Effector memory CD4-positive, alpha-beta T cell (primary cell): ENCODE measurements at places on chromosomes 5 and 9.

DNA sequence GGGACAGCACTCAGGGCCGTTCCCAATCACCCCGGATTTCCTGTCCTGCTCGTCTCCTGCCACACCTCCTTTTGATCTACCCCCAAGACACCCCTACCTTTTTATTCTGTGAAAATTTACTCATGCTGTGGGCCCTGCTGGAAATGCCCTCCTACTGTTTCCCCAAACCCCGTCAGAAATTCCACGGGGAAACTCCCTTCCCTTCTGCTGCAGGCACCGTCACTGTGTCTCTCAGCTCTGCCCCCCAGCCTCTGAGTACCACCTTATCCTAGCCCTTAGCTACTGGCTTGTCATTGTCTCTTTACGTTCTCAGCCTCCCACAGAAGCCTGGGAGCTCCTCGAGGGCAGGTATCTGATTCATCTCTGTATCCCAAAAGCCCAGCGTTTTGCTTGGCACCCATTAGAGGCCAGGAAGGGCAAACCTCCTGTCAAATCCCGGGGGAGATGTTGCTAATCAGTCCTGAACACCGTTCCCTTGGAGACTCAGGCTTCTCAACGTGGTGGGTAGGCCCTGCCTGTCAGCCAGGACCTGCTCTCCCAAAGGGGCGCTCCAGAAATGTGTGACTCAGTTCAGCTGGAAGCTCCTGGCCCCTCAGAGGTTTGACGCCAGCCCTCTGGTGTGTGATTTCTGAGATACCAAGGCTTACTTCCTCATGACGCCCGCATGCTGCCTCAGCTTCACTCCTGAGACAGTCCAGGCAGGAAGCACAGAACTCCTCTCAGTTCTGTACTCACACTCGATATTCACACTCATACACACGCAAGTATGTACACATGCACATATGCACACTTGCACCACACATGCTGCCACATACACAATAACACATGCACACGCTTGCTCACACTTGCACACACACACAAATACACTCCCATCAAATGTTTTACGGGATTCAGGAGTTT lies 50.7 kb upstream of the GRHPR start:
- no peak for DNase-seq

DNA sequence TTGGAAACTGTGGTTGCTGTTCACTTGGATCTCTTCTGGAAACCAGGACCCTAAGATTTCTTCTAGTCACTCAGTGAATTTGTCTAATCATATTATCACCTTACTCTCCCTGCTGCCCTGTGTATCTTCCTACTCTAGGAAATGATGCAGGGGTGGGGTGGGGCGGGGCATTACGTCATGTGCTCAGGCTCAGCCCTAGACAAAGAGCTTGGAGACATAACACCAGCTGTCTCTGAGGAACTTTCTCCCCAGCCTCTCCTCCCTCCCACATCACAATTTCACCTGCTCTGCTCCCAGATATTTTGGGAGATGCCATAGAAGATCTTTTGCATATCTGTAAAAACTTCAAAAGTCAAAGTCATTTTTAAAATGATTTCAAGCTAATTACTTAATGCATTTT lies 470.4 kb downstream of the ZSWIM6 start:
- DNase-seq = no peak

GRCh38 chr5:111703662-111704061 lies 53.3 kb downstream of the NREP start:
- no peak for DNase-seq

GRCh38 chr5:1875843-1876659 lies 6.7 kb downstream of the IRX4 start:
- DNase-seq = no peak

GRCh38 chr9:80619356-80619755 lies 1047.6 kb downstream of the TLE4 start:
- DNase-seq = no peak

DNA sequence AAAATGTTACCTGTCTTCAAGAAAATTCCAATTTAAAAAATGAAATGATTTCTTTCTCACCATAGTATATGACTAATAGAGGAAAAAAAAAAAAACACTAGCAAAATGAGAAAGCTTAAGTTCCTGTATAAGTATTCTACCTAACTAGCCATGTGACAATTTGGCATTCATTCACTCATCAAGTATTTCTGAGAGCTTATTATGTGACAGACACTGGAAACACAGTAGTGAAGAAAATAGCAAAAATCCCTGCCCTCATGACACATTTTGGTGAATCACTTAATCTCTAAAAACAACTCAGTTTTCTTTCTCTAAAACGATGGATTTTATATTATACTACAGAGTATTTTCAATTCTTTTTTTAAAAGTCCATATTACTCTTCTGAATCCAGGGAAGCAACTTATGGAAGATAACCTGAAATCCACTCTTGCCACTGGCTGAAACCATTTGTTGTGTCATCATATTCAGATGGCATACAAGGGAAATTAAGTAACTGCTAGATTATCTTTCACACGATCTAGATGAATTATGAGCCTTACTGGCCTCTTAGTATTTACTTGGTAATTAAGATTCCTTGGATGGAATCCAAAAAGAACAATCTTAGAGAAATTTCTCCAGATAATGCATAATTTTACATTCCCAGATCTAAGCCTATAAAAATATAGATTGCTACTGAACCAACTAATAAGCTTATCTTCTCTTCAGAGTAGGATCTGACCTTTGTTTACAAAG lies 5.5 kb downstream of the PTBP3 start:
- no peak for DNase-seq

GRCh38 chr5:116739571-116739970 lies 164.9 kb upstream of the SEMA6A start:
- no peak for DNase-seq

DNA sequence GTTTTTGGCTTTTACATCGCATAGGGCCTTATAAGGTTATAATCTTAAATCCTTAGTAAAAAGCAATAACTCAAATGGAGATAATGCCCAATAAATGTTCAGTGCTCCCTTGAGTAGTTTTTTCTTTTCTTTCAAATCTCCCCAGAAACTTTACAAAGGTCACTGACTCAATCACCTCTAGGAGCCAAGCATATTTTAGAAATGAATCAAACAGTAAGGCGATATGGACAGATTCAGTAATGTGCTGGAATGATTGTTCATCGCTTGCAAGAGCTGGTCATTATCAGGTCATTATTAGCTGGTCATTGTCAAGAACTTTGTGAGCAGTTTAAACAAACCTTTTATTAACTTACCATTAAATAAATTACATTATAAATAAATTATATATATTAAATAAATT lies 130.4 kb upstream of the SLIT3 start:
- DNase-seq = no peak

GRCh38 chr9:107251756-107252322 lies 31.2 kb upstream of the RAD23B start:
- DNase-seq = no peak

DNA sequence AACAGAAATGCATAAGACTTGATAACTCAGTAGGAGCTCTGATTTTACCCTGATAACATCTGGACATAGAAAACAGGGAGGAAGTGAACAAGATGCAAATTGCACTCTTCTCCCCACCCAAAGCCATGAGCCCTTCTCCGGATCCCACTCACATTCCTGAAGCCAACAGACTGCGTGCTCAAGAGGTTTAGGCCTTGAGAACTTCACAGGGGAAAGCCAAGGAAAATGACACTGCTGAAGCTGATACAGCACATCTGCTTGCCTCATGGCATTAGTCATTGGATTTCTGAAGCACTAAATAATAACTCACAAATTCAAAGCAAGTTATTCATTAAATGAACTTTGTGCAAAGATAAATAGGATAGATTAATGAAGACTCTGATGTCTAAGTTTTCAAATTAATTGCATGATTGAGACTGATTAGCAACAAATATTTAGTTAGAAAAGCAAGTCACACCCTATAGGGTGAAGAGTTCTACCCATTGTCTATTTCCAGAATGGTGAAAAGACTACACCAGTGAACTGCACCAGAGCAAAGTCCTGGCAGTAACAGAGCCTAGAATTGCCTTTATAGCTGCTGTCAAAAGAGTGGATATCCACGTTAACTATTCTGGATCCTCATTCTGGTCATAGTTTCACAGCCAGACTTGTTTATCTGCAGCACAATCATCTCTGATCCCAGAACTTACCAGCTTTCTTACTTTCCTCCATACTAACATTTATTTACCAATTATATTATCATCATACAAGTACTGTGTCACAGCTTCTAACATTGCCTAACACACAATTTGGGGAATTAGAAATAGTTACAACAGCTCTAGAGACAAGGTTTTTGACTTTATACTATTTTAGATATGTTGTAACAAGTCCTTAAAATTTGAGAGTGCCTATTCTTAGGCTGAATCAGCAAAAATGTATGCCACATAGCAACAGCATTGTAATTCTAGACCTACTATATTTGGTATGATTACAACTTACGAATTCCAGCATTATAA lies 432.1 kb upstream of the RGMB start:
- no peak for DNase-seq

DNA sequence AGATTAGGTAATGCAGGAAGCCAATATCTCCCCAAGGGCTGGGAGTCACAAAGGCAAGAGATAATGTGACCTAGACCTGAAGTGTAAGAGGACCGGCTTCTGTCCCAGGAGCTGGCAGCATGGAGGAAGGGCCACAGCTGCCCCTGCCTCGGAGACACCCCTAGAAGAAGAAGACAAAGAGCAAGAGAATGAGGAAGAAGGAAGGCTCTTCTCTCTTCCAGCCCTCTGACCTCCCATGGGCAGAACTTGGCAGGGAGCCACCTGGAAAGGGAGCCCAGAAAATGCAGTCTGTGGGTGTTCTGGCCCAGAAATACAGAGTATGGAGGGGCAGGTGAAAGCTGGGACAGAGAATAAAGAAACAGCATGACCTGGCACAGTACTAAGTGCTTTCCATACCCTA lies 151.0 kb downstream of the C5orf15 start:
- no peak for DNase-seq

DNA sequence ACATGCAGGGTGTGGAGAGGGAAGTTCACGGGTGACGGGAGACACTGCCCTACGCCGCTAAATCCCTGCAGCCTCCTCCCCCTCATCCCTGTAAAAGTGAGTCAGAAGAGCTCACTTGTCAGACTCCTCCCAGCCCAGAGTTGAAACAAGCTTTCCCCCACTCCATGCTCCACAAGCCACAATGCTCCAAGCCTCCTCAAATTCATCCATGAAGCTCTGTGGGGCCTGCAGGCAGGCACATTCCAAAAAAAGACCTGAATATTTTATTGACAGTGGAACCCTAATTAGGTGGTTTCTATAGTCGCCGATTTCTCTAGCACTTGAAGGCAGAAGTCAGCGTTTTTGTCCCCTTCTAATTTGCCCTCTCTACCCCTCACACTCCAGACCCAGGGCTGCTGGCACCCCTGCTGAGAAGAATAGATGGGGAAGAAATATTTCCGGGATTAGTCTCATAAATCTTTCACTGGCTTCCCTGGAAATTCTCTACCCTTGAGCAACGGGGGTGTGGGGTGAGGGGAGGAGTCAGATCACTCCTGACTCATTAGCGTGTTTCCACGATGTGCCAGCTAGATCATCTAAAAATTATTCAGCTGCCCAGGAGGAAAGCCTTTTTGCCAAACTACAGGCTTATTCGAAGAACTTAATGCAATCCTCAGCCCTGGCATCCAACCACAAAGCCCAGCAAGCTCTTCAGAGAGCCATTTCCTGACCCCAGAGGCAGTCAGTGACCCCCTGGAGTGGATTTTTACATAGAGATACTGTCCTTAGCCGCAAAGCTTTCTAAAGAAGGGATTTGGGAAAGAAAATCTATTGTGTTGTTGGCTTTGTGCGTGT lies 97.1 kb downstream of the ENC1 start:
- DNase-seq = no peak

DNA sequence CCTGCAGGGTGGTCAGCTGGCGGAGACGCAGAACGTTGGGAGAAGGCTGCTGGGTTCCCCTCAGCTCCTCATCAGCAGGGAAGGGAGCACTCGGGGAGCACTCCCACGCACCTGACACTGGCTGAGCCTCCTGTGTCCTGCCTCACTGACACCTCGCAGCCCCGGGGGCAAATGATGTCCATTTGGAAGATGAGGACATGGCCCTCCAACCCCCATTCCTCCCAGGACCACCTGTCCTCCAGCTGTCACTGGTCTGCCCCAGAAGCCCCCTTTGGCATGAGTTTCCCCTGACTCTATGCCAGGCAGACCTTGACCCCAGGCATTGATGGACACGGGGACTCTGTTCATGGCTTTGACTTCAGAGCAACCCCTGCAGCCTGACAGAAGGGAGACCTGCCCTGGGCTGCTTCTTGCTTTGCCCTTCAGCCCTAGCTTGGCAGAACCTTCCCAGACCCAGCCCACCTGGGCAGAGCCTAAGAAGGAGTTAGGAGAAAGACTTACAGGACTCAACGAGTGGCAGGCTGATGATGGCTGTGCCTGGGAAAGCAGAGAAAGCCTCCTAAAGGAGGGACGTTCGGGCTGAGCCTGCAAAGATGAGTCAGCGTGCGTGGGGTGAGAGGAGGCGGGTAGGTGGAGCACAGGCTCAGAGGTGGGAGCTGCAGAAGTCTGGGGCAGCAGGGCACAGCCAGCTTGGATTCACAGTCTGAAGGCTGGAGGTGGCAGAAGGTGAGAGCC lies 90.6 kb downstream of the LMX1B start:
- no peak for DNase-seq
